ENCODE measurements at places on chromosomes 16 and 17.

DNA sequence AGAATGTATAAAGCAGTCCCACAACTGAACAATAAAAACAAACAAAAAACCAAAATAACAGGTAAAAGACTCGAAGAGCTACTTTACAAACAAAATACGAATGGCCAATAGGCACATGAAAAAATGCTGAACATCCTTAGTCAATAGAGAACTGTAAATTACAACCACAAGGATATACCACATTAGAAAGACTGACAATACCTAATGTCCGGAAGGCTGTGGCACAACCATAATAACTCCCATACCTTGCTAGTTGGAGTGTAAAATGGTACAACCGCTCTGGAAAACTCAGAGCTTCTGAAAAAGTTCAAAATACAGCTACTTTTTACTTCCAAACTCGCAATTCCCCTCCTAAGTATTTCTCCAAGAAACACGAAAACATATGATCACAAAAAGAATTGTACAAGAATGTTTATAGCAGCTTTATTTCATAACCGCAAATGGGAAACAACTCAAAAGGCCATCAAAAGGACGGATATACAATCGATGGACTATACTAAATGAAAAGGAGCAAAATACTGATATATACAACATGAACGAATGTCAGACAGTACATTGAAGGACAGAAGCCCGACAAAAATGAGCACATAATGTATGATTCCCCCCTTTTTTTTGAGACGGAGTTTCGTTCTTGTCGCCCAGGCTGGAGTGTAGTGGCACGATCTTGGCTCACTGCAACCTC is 2.3 kb downstream of the TP53 start:
- DNase-seq, result no peak

GRCh38 chr17:18190628-18191235 is 7.1 kb downstream of the ALKBH5 start:
- no peak for DNase-seq

DNA sequence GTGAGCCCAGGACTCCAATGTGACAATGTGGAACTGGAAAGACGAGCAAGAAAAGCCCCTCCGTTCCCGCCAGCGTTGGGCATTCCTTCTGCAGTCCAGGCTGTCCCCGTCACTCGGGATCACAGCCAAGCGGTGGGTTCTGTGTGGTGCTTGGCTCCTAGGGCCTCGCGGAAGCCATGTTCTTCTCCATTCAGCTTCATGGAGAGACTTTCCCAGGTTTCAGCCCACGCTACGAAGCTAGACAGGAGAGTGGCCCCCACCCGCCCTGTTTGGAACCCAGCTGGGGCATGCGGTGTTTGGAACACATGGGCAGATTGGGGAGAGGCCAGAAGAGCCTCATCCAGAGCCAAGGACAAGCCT is 5.8 kb downstream of the LMF1 start:
- DNase-seq, result no peak

GRCh38 chr17:1315891-1316403 is 36.5 kb downstream of the TRARG1 start:
- DNase-seq, result peak; percentile 86

DNA sequence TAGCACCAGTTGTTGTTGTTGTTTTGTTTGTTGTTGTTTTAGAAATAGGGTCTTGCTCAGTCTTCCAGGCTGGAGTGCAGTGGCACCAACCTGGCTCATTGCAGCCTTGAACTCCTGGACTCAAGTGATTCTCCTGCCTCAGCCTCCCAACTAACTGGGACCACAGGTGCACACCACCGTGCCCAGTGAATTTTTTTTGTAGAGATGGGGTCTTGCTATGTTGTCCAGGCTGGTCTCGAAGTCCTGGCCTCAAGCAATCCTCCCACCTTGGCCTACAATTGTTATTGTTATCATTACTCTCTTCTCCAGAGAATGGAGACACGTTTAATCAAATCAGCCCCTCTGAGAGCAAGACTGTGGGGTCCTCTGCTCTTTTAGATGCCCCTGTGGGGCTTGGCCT is 42.7 kb upstream of the EMP2 start:
- DNase-seq, result no peak

DNA sequence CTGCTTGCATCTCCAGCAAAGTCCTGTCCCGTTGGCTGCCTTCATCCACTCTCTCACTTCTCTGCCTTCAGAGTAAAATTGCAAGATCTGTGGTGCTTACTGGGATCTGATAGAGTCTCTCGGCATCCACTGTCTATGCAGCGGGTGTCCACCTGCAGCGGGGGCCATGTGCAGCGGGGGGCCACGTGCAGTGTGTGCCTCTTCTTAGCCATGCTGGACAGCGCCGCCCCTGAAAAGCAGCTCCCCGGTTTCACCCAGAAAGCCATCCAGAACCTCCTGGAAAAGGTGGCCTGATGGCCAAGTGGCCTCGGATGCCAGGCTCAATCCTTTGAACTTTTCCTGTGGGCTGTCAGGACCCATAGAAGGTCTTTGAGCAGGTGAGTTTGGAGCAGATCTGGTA is 9.5 kb downstream of the STX4 start:
- no peak for DNase-seq

DNA sequence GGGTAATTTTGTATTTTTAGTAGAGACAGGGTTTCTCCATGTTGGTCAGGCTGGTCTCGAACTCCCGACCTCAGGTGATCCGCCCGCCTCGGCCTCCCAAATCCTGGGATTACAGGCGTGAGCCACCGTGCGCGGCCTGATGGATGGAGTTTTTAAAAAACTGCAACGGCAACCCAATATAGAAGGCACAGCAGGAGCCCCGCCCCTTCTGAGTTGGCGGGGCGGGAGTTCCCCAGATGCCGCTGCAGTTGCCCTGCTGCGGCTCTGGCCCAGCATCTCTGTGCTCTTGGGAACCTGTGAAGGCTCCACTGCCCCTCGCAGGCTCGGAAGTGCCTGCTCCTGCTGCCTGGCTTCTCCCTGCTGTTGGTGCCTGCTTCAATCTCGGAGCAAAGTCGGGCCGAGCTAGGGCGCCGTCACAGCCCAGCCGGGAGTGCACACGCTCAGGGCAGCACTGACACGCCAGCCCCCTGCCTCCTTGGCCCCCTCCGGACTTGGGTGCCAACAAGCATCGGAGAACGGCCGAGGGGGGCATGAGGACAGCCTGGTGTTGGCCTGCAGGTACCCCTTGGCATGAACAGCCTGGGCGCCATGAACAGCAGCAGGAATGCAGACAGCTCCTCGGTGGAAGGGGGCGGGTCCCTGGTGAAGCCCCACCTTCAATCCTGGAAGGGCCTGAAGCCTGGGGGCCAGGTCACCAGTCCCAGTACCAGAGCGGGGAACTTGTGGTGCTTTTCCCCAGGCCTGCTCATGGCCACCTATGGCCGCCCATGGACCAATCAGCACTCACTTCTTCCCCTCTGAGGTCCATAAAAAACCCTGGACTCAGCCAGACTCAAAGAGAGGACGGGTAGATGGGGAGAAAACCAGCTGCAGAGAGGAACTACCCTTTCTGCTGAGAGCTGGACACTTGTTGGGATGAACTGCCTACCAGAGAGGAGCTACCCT is 2.3 kb upstream of the NT5M start:
- DNase-seq, result no peak

- DNase-seq, result no peak
Measured at GRCh38 chr16:13171313-13171712, 269.9 kb downstream of the SHISA9 start.

- DNase-seq, result no peak
Measured at GRCh38 chr16:12716658-12717057, 87.0 kb downstream of the CPPED1 start.

- no peak for DNase-seq
Measured at GRCh38 chr16:11692171-11692570, 23.9 kb downstream of the SNN start.

- no peak for DNase-seq
Measured at GRCh38 chr17:36697903-36698530, 96.6 kb downstream of the MRM1 start.

DNA sequence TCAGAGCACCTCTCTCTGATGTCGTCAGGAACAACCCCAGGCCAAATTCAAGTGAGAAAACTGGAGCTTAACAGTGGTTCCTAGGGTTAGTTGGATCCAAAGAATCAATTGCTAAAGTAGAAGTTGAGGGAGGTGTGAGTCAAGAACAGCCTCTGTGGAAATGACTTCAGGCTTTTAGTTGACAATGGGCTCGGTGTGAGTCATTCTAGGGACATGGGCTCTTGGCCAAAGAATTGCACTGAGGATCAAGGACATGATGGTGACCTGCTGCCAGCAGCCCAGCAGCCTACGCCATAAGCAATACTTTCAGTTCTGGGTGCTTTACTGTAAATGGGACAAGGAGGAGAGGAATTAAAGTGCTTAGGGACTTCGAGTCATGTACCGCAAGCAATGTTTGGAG is 32.1 kb upstream of the SMURF2 start:
- no peak for DNase-seq

DNA sequence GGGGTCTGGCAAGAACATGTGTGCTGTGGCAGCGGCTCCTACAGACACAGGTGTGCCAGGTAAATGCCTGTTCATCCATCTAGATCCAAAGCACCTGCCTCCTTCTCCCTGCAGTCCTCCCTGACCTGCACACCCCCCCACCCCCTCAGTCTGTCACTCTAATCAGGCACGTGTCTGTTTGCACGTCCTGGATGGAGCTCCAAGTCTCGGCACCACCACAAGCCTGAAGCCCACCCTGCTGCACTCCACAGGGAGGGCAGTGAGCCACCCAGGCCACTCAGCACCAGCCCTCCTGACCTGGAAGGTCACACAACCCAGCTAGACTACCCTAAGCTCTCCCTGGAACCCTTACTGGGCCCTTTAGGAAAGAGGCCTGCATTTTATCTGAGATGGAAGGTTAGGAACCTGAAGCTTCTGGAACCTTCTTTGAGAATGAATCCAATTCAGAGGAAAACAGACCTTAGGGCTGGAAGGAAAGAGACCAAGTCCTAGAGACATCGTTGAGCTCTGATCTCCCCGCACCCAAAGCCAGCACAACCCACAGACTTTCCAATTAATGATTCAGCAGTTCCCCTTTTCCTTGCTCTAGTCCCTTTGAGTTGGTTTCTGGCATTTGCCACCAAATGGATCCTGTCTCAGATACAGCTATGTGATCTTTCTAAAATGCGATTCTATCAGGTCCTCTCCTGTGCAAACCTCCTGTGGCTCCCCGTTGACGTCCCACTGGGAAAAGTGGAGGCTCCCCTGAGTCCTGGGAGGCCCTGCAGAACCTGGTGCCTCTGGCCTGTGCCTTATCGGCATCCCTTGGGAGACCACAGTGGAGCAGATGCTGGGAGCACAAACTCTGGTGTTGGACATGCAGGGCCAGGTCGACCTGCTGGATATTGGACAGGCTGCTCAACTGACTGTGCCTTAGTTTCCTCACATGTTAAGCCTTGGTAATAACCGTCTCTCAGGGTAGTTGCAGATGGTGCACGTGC is 67.9 kb downstream of the PRMT7 start:
- no peak for DNase-seq

GRCh38 chr17:74361230-74362068 is at the start of gene BTBD17:
BTBD17 (minus strand) TSS chr17:74361868; CDS start chr17:74361819, 49 bp downstream.
- peak; percentile 94 for DNase-seq

DNA sequence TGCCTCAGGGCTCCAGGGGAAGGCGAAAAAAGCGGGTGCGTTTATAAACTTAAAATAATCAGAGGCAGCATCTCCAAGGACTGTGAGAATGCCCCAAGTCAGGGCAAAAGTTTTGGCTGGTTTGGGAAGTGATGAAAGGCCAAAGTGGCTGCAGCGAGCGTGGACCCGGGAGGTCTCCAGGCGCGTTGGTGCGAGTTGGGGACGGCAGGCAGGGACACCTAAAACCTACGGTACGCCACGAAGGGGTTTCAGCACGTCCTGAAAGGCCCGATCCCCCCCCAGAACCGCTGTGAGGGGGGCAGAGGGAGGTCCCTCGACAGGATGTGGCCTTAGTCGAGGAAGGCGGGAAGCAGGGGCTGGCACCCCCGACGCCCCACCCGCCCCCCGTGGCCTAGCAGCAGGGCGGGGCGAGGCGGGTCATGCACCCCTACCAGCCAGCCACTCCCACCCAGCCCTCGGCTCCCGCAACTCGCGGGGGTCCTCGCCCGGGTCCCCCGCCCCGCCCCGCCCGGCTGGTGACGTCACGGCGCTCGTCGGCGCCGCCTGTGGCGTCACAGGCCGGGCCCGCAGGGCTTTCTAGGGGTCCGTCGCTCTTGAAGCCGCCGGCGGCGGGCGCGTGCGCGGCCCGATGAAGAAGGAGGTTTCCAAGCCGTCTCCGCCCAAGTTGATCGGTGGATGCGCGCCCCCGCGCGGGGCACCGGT is at the start of gene MYCBPAP:
MYCBPAP (plus strand) TSS at position 569 of the 702 bp plus-strand sequence. CDS start 236 bp downstream, outside the sequence.
- no peak for DNase-seq

- no peak for DNase-seq
Measured at GRCh38 chr17:14198575-14198974, 38.1 kb downstream of the CDRT15 start.

- DNase-seq, result no peak
Measured at GRCh38 chr17:36092230-36092629, 2.3 kb upstream of the CCL3 start.

GRCh38 chr17:66290101-66290722 is 12.2 kb upstream of the PRKCA start:
- DNase-seq, result no peak

- no peak for DNase-seq
Measured at GRCh38 chr17:14940108-14940937, 324.8 kb downstream of the PMP22 start.

GRCh38 chr16:69424935-69425784 is 741 bp downstream of the CYB5B start:
- no peak for DNase-seq

DNA sequence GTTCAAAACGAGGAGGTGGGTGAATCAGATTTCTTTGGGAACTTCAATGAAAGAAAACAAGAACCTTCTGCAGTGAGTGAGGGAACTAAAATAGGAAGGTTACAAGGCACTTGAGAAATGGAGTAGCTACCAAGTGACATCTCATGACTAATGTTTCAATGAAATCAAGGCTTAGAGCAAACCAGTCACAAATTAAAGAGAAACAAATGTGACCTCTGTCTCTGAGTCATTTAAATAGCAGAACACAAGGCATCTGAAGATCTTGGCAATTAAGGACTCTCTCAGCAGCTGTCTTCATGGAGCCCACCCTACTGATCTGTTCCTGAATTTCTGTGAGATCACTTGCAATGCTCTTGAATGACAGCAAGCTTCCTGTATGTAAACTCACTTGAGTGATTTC is 109.5 kb downstream of the CDH11 start:
- no peak for DNase-seq

GRCh38 chr16:1614456-1615102 is 2.4 kb downstream of the CRAMP1 start:
- no peak for DNase-seq

DNA sequence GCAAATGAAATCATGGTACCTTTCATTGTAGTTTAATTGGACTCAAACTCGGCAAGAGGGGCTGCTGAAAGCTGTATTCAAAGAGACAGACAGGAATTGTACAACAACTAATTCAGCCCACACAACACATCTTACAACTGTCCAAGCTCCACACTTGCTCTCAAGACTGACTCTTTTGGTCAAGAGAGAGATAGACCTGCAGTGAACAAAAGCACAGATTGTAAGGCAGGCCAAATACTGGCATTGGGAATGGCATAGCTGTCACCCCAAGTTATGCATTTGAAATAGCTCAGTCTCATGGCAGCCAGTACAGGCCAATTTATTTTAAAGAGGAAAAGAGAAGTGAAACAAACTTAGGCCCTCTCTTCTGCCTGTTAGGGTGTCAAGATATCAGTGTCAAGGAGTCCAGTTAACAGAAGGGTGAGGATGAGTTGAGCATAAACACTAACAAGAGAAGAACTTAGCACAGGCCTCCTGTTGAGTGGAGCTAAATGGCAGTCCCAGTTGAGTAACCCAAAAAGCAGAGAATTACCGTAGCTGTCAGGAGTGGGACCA is 215.7 kb downstream of the IRX3 start:
- DNase-seq, result no peak

- no peak for DNase-seq
Measured at GRCh38 chr16:68227850-68228553, 7.9 kb downstream of the ESRP2 start.

GRCh38 chr16:1146409-1146808 is 6.5 kb upstream of the CACNA1H start:
- peak; percentile 76 for DNase-seq
